ENCODE measurements at places on chromosomes 1 and 21.
A peak's percentile ranks its signal among the peaks of the same experiment; 100 is the strongest.

GRCh38 chr1:87024936-87025540, 110.6 kb downstream of the HS2ST1 start:
- DNase-seq, result no peak

GRCh38 chr1:172578586-172578985, 45.6 kb downstream of the SUCO start:
- DNase-seq, result no peak

DNA sequence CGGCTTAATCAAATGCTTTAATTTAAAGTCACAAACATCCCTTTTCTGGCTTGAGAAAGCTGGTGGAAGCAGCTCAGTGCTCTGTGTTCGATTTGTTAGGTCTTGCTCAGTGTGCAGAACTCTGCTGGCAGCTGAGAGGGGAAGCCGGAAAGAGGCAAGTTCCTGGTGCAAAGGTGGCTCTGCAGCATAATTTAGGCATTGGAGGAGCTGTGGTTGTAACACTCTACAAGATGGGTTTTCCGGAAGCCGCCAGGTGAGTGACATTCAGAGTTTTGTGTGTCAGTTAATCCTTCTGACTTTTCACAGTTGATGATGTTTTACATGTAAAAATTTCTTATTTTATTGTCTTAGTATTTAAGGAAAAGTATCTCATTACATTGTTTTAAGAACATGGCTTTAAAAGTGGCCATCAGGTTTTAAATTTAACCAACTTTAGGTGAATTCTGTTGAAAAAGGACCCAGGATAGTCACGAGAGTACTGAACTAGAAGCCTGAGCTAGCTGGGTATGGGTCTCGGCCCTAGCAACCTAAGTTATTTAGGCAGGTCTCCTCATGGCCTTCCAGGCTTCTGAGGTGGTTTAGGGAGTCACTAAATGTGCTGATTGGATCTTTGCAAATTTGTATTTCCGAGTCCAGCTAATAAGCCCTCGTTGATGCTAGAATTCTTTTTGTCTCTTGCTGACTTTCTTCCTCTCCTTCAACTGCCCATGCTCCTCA, 47.1 kb upstream of the PODN start:
- DNase-seq, result peak; percentile 58

- no peak for DNase-seq
These were observed 105.2 kb downstream of the SUSD4 start for GRCh38 chr1:223258751-223259198.

DNA sequence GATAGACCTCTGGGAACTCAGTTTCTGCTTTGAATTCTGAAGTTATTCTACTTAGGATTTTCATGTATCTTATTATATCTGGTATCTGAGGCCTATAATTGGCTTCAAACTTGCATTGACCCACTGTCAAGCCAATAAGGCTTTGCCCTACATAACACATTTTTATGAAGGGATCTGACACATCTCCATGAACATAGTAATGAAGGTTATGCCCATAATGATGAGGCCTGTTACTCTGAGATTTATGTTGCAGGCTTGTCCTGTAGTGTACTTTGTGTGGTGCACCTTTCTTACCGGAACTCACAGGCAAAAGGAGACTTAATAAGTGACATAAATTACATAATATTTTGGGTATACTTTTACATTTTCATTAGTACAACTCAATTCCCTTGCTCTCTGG, 14.1 kb downstream of the RGL1 start:
- no peak for DNase-seq

DNA sequence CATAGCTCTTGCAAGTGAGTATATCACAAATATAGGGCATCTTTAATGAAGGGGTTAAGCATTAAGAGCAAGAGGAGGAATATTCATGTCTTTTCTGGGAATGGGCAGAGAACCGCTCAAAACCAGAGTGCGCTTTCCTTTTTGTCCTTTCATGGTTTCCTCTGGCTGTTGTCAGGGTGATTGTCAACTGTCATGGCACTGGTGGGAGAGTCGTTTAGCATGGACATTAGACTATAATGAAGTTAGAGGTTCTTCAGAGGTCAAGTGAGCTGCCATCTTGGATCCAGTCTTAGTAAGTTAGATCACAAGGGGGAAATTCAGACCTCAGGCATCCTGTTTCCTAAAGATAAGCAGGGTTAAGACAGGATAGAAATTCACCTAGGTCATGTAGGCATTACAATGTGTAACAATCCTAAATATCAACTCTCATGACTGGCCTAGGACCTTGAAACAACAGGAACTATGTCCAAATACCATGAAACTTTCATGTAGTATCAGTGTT, 12.1 kb upstream of the COA6 start:
- no peak for DNase-seq

DNA sequence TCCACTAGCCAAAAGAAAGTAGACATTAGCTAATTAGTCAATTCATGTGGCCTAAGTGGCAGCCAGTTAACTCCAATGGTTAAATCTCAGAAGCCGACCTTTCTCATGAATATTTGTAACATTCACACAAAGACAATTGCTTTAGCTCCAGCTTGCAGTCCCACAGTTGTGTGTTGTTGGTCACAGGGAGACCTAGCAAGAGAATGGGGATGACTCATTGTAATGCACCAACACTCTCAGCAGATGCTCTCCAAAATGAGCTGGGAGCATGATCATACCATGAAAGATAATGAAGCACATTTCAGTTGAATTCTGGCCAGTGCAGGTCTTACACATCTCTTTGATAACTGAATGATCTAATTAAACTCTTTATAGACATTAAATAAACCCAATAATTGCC, 160.4 kb downstream of the HLX start:
- no peak for DNase-seq

DNA sequence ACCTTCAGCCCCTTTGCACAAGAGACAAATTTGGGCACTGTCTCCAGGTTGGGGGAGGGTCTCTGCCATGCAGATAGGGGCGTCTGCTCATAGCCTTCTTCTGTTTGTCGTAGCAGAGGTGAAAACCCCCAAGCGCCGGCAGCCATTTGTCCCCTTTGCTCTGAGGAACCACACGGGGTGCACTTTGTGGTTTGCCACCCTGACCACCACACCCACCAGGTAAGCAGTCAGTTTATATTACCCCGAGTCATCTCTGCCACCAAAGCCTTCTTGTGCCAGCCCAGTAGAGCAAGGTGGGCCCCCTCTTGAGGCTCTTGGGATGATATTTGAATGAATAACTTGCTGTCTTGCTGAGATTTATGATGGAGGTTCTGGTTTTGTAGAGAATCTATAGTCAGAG, 111.8 kb downstream of the VPS13D start:
- DNase-seq, result no peak

DNA sequence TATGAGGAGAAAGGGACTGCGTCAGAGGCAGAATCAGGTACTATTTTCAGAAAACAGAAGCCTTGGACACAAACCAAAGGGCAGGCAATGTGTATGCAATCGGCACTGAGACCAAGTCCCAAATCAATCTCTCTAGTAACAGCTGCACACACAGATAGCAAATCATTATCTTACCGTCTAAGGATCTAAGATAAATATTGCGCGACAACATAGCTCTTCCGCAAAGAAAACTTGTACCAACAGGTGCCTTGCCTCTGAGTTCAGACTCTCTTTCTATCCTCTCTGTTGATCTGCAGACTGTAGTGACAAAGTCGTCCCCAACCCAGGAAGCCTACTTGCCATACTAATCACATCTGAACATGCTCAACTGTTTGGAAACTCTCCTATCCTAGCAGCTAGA, 22.6 kb upstream of the SAMD13 start:
- DNase-seq, result no peak

GRCh38 chr1:84427250-84428188, 29.2 kb downstream of the DNASE2B start:
- DNase-seq, result no peak

- peak; percentile 6 for DNase-seq
These were observed 51.9 kb upstream of the CD34 start for GRCh38 chr1:207962716-207963426.

DNA sequence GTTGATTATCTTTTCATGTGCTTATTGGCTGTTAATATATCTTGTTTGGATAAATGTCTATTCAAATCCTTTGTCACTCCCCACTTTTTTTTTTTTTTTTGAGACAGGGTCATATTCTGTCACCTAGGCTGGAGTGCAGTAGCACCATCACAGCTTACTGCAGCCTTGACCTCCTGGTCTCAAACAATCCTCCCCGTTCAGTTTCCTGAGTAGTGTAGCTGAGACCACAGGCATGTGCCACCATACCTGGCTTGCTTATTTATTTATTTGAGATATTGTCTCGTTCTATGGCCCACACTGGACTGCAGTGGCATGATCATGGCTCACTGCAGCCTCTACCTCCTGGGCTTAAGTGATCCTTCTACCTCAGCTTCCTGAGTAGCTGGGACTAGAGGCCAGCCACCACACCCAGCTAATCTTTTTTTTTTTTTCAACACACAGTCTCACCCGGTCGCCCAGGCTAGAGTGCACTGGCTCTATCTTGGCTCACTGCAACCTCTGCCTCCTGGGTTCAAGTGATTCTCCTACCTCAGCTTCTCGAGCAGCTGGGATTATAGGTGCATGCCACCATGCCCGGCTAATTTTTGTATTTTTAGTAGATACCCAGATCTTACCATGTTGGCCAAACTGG, 13.9 kb upstream of the MYCL start:
- no peak for DNase-seq

DNA sequence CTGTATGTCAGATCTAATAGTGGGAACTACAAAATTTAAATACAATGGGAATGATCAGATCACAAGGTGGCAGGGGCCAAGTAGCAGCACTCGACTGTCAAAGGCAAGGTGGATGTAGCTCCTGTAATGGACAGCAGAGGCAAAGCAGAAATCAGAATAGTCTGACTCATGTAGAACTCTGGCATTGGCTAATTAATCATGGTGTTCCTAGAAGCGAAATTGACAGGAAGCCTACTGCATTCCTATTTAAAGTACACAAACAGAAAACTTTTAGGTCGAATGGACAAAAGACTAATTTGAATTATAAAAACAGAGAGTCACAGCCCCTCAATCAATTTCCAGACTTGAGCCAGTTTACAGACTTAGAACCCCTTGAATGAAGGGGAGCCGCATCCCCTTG, 17.4 kb upstream of the IL12RB2 start:
- DNase-seq, result no peak

DNA sequence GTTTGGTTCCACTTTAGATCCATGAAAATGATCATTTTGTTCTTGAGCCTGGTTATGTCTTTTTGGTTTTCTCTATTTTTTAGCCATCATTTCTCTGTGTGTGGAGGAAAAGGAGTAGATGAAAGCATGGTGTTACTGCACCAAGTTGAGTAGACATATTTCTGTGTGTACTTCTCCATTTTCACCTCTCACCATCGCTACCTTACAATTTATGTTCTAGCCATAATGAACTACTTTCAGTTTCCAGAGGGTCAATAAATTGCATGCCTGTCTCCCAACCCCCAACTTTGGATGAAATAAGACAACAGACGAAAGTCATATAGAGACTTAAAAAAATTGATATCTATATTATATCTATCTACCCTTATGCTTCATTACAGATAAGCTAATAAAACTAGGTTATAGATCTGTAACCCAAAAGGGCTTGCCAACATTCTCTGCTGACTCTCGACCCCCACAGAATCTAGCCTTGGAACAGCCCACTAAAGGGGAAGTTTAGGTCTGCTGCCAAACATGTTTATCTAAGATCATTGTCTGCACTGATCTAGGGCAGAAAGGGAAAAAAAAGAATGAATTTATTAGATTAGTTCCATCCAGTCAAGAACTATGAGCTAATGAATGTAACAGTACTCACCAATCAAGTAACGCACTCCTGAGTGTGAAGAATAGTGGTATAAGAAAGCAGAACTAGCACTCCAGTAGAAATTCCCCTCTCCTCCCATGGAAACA, 7.5 kb upstream of the MAN1A2 start:
- no peak for DNase-seq

DNA sequence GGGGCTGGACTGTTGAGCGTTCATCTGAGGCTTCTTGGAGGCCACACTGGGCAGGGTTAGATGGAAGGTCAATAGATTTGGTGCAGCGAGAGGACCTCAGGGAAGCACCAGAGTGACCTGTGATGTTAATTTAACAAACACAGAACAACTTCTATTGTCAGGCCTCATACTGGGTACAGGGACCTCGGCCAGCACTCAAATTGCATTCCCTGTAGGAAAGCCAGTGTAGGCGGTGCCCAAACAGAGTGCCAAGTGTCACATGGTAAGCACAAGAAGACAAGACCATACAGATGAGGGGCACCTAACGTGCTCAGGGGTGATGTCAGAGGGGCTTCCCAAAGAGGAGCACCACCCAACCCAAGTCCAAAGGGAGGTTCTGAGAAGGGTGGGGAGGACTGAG, 1.3 kb downstream of the TMEM269 start:
- no peak for DNase-seq

DNA sequence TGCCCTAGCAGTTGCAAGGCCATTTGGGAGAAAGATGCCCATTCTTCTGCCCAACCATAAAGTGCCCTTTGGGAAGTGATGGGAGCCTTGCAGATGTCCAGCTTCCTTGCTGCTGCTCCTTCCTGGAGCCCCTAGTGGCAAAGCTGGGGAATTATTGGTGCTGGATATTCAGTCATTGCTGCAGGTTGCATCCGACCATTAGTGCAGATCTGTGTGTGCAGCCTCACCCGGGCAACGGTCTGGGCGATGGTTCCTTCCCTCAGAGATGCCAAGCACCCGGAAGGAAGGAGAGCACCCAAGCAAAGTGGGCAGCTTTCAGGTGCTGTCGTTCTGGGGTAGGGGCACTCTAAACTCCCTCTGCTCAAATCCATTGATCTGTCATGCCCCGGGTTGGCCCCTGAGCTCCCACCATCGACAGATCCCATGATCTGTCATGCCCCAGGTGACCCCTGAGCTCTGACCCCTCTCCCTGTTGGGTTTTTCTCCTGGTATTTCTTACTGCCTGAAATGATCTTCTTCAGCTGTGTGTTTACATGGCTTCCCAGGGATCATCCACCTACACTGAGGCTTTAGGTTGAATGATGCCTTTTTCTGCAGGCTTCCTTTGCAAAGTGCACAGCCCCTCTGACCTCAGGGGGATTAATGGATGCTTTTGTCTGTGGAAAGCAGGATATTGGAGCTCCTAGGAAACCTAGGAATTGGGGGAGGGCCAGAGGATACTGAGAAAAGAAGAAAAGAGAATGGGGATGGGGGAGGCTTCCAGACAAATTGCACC, 467.5 kb downstream of the PTPRU start:
- DNase-seq, result no peak

DNA sequence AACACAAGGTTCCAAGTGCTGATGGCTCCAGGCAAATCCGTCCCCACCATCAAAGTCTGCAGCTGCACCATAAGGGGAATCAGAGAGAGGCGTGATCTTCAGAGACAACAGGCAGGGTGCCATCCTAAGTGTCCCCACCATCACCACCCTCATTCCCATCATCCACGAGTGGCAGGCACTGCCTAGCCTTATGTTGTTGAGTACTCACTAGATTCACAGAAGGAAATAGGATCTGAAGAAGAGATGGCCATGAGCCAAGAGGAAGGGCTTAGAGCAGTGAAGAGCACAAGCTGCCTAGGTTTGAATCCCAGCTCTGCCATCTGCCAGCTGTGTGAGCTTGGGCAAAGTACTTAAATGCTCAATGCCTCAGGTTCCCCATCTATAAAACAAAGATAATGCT, 207.3 kb upstream of the CSF3R start:
- DNase-seq, result no peak

Measured in activated CD4-positive, alpha-beta T cell treated with anti-CD3 and anti-CD28 coated beads for 24 hours (primary cell).